ENCODE measurements at places on chromosomes 1 and 21.
A peak's percentile ranks its signal among the peaks of the same experiment; 100 is the strongest.

DNA sequence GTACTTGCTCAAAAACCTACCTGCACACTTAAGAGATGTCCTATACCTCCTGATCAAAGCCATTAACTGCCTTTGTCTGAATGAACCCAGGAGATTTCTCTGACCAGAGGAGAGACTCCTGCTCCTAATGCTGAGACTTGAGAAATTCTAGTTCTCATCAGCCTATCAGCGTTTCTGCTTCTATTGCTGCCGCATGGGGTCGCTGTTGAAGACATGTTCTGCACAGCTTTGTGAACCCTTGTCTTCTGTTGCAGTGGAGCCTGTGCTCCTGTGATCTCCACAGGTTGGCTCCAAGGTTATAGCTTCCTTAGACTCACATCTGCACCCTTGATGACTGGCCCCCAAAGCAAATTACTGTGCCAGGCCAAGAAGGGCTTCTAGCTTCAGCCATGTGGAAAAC lies 40.2 kb downstream of the EDN2 start:
- DNase-seq, result no peak

DNA sequence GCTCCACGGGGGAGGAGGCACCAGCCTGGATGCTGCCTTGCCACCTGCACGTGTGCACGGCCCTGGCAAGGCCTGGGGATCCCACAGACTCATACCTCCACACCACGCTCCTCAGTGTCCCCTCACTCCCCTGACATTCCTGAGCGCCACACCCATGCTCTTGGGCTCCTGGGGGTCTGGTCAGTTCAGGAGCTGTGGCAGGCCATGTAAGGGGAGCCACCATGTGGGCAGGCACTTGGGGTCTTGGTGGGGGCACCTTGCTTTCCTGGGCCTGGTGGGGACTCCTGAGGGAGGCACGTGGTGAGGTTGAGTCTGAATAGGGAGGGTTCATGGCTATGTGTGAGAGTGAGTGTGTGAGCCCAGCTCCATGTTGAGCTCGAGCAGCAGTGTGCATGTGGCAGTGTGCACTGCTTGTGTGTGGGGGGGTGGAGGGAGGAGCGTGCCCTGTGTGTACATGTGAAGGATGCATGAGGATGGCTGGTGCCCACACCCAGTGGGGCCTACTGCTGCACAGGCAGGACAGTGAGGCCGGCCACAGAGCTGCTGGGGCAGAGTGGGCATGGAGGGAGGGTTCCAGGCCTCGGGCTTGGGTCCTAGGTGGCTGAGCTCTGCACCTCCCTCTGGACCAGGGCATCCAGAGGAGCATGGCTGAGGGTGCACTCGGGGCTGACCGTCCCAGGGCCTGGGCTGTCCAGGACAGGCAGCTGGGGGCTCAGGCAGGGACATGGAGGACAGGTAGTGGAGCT lies 1.6 kb downstream of the GJC2 start:
- DNase-seq, result no peak

DNA sequence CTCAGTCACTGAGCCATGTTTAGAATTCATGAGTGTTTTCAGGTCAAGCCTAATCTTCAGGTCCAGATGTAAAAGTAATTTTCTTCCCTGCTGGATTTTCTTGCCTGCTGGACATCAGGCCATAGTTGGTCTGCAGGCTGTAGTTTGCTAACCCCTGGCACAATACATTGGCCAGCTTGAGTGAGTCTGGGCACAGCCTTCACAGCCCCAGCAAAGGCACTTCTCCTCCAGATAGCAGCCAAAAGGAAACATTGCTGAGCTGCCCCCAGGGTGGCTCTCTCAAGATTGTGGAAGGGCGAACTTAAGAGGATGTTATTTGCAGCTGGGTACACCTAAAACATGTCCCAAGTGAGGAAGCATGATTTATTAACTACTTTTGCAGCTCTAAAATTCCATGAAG lies 126.8 kb downstream of the PIK3R3 start:
- no peak for DNase-seq

- DNase-seq, result no peak
Measured at GRCh38 chr21:39705849-39706248, 39.1 kb upstream of the IGSF5 start.

DNA sequence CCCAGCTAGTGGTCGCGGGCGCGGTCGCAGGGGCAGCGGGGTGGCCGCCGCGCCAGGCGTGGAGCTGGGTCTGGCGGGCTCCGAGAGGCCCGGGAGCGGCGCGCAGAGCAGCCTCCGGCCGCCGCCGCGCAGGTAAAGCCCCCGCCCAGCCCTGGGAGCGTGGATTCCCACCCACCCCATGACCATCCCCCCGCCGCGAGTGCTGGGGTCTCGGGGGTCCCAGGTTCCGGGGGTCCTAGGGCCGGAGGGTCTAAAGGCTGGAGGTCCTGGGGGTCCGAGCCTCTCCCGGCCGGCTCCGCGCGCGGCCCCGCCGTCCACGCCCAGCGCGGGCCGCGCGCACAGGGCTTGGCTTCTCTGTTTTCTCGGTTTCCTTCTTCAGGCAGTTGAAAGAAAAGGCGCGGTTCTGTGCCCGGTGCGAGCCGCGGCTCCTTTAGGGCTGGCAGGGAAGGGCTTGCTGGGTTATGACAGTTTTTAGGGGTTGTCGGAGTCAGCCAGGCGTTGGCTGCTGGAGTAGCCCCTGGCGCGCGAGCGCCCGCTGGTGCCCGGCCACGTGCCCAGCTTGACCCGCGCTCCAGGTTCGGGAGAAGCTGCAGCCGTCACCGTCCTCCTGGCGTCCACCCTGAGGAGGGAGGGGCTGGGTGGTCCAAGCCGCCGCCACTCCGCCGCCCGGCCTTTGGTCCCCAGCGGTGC lies 359 bp downstream of the LRRC3 start:
- DNase-seq, result peak; percentile 70

DNA sequence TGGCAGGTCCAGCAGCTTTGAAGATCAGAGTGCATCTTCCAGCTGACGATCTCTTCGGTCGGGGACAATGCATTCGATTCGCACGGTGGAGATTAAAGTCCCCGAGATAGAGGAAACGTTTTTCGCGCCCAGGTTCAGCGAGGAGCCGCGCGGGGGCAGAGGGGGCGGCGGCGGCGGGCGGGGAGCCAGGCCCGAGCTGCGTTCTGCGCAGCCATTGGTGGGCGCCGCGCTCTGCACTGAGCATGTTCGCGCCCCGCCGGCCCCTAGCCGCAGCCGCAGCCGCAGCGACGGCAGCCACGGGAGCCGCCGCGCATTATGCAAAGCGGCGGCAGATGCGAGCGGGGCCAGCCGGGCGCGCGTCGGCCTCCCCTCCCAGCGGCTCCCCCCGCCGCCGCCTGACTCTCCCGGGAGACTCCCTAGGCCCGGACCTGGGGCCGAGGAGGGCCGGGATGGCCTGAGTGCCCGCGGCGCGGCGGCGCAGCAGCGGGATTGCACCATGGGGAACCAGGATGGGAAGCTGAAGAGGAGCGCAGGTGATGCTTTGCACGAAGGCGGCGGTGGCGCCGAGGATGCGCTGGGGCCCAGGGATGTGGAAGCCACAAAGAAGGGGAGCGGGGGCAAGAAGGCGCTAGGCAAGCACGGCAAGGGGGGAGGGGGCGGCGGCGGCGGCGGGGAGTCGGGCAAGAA lies at the start of gene FMN2:
Gene FMN2, plus strand, starts transcription at position 270 of the 687 bp plus-strand sequence. Its CDS starts 227 bp downstream, at position 497.
- DNase-seq, result peak; percentile 50

DNA sequence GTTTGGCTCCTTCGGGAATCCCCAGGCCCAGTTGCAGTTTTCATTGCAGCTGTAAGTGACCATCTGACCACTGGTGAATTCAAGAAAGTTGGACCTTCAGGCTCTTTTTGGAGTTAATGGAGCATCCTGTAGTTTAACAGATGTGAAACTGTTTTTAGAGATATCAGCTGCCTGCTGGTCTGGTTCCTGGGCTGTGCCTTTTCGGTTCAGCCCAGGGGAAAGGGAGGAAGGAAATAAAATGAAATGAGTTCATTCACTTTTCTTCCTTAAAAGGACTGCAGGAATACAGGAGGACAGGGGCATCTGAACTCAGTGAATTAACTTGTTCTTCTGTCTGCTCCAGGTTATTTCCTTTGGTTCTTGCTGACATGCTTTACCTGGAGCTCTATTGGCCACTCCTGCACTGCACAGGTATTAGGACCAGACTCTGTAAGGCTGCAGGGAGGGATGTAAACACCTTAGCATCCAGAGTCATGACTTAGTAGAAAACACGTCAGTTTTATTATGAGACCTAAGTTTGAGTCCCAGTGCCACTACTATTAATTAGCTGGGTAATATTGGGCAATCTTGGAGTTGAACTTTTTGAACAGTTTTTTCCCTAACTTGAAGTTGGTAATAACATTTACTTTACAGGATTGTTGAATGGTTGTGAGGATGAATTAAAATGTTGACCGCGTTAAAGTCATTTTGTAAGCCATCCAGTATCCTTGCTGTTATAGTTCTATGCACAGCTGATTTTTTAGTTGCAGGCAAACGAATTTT lies 83.6 kb downstream of the LRRC8D start:
- DNase-seq, result no peak

GRCh38 chr1:170700842-170701615 lies 37.1 kb downstream of the PRRX1 start:
- DNase-seq, result no peak

GRCh38 chr1:57134803-57135202 lies 169.0 kb upstream of the C8B start:
- no peak for DNase-seq
